ENCODE measurements at places on chromosomes 12 and 14.

GRCh38 chr12:97912943-97913342, 450.3 kb downstream of the RMST start:
- no peak for DNase-seq

GRCh38 chr14:30779210-30779609, 95.1 kb upstream of the COCH start:
- DNase-seq: no peak

DNA sequence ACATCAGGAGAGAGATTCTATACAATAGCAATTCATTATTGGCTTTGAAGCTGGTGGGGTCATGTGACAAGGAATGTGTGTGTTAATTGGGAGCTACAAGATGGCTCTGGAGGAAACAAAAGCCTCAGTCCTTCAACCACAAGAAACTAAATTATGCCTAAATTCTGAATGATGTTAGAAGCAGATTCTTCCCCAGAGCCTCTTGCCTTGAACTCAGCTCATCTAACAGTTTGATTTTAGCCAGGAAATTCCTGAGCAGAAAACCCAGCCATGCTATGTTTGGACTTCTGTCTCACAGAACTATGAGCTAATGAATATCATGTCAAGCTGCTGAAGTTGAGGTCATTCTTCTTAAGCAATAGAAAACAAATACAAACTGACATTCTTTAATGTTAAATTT, 274.7 kb downstream of the SLC6A15 start:
- DNase-seq: no peak

- DNase-seq: no peak
Measured at GRCh38 chr12:121839993-121840761, 18.5 kb downstream of the HPD start.

DNA sequence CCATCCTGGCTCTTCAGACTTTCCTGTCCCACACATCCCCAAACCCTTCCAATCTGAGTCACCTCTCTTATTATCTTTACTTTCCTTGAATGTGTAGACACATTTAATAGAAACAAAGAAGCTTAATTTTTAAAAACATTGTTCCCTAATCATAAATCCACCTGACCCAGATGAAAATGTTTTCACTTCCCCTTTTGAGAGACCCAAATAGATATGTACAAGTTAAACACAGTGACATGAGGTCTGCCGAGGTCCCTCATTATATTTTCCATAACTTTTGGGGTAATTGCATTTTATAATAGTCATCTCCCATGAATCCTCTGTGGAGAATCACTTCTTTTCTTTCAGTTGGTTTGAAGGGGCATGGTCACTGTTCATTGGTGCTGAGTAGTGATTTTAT, 191.1 kb downstream of the GRIN2B start:
- DNase-seq: no peak

GRCh38 chr12:106126441-106127337, 12.1 kb downstream of the NUAK1 start:
- no peak for DNase-seq

- DNase-seq: no peak
Measured at GRCh38 chr14:71563492-71564153, 368.6 kb upstream of the RGS6 start.

- DNase-seq: no peak
Measured at GRCh38 chr14:72692696-72693095, 201.2 kb downstream of the DPF3 start.

DNA sequence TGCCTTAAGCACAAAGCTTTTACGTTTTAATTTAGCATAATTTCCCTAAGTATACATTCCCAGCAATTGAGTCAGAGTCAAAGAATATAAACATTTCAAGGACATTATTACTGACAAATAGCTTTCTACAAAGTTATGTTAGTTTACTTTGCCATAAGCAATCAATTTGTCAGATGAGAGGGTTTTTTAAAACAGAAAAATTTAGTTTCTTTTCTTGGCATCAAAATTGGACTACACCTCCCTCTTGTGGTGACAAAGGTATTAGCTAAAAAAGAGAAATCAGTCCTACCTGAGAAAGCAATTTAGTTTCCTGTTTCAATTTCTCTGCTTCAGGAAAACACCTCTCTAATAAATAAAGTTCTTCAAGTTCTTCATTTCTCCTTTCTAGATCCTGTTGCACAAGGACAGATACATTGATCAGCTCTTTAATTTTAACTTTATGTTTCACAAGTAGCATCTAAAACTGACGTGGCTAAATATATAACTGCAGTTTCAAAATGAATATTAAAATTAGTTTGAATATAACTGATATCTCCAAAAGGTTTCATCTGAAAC, 39.9 kb downstream of the DNAI7 start:
- DNase-seq: peak; percentile 0
